ENCODE measurements at places on chromosomes 1 and 21.
A peak's percentile ranks its signal among the peaks of the same experiment; 100 is the strongest.

GRCh38 chr1:225485226-225485625 lies 57.4 kb upstream of the LBR start:
- no peak for DNase-seq

- DNase-seq = peak; percentile 23
These were observed at the start of gene GBP2 for GRCh38 chr1:89125913-89126580. Gene GBP2 (minus strand): TSS chr1:89126114. CDS start chr1:89121966, 4,148 bp downstream.

GRCh38 chr1:32786856-32787255 lies 30.3 kb downstream of the YARS1 start:
- DNase-seq = no peak

DNA sequence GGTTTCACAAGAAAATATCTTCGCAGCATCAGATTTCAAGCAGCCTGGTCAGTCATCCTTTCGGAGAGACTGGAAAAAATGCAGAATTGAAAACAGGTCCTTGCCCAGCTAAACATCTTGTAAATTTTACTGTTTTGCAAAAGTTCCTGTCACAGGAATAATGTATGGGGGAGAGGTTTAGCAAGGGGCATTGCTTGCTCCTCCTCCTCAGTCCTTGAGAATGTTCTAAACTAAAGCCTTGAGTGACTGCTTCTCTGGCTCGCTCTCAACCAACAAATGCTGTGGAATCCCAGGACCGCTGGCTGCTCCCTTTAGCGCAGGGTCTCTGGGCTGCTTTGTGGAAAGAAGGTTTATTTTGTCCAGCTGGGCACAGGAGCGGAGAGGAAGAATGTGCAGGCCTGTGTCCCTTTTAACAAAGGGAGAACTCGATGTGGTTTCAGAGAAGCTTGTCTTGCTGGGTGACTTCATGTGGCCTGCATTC lies 33.6 kb upstream of the FHAD1 start:
- no peak for DNase-seq

- no peak for DNase-seq
These were observed 24.2 kb upstream of the CTTNBP2NL start for GRCh38 chr1:112371775-112372174.

DNA sequence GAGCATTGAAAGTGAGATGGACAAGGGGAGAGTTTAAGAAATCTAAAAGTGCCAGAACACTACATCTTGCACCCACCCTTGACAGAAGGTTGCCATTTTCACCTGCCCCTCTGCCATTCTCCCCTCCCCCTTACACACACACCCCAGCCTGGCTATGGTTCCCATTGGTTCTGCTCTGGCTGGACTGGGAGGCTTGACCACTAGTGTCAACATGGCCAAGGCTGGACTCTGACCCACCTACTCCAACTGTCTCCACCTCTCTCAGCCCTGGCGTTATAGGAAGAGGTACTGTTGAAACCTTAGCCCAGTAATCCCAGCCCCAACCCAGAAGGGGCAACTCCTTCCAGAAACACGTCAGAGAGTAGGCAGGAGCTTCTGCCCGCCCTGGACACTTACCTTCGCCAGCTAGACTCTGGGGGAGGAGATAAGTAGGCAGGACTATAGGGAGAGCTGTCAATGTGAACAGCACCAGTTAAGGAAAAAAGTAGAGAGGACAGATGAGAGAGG lies 4.5 kb downstream of the CRTC2 start:
- no peak for DNase-seq

GRCh38 chr1:36303650-36304360 lies 2.4 kb upstream of the SH3D21 start:
- DNase-seq = no peak

- no peak for DNase-seq
These were observed 15.0 kb downstream of the HLX start for GRCh38 chr1:220894025-220894923.

DNA sequence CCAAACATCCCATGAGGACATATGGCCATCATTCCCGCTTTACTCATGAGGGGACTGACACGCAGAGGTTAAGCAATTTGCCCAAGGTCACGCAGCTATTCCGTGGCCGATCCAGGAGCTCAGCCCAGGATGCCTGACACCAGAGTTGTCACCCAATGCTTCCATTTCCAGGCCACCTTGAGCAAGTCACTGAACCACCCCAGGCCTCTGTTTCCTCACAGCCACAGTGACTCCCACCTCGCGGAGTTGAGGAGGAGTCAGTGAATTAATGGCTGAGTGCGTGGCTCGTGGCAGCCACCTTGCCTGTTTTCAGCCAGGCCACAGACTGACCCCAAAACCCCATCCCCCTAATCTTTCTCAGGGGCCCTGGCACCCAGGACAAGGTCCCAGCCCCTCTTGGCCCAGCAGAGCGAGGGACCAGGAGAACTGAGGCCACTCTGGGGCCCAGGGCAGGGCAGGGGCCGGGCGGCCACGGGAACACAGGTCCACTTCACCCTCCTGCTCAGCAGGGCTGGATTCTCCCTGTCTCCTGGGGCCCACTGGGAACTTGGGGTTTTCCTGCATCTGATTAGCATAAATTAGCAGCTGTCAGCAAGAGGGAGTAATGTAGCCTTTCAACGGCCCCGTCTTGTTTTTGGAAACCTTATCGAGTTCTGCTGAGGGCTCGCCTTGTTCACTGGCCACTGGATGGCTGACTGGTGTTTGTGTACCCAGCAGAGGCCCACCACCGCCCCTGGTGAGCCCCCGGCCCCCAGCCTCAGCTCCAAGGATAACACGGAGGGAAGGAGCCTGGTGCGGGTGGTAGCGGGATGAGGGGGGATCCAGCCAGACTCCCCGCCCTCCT lies 19.7 kb upstream of the LAPTM5 start:
- DNase-seq = no peak

- no peak for DNase-seq
These were observed 60.8 kb downstream of the LRRN2 start for GRCh38 chr1:204624631-204625216.

- DNase-seq = no peak
These were observed 132.7 kb downstream of the PLPPR4 start for GRCh38 chr1:99397029-99397428.

GRCh38 chr1:85278853-85279314 lies 2.5 kb upstream of the BCL10 start:
- DNase-seq = peak; percentile 39

- DNase-seq = no peak
These were observed 49.2 kb upstream of the TEKT2 start for GRCh38 chr1:36034692-36035091.

DNA sequence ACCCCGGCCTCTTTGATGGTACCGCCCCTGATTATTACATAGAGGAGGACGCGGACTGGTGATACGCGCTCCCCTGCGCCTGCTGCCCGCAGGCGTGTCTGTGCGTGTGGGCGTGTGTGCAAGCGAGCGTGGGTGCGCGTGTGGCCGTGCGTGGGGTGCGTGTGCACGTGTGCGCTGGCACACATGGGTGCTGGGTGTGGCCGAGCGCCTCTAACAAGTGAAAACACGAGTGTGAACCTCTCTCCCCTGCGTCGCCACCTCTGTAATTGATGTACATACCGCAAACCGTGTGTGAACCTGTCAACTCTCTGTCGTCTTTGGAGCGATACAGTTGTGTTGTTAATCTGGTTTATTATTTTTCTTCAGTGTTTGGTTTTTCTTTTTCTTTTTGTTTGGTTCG lies 87.8 kb upstream of the TMEM51 start:
- DNase-seq = no peak

DNA sequence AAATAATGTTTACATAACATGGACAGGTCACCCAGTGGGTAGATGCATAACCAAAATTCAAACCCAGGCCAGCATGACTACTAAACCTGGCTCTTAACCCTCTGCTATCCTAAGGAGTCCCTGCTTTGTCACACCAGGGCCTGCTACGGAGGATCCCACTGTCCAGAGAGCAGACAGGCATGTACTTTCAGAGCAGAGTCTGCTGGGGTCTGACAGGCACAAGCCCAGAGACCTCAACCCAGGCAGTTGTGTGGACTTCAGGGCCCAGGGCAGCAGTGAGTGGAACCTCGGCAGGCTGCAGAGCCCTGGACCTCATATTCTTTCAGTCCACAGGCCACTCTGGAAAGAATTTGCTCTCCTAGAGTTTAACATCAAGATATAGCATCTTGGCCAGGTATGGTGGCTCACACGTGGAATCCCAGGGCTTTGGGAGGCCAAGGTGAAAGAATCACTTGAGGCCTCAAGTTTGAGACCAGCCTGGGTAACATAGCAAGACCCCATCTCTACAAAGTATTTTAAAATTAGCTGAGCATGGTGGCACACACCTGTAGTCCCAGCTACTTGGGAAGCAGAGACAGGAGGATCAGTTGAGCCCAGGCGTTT lies 16.1 kb upstream of the S100A7 start:
- DNase-seq = no peak

- DNase-seq = peak; percentile 83
These were observed 3.0 kb downstream of the ZC3H12A start for GRCh38 chr1:37477198-37477931.

GRCh38 chr1:84427250-84428188 lies 29.2 kb downstream of the DNASE2B start:
- no peak for DNase-seq

DNA sequence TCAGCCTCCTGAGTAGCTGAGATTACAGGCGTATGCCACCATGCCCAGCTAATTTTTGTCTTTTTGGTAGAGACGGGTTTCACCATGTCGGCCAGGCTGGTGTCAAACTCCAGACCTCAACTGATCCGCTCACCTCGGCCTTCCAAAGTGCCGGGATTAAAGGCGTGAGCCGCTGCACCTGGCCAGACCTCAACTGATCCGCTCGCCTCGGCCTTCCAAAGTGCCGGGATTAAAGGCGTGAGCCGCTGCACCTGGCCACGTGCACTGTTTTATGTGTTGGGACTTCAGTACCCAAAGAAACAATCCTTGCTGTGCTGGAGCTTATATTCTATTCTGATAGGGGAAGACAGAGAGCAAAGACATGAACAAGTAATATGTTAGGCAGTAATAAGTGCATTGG lies 10.1 kb downstream of the TRAF5 start:
- no peak for DNase-seq

GRCh38 chr1:89295187-89295586 lies 22.5 kb upstream of the GBP5 start:
- DNase-seq = no peak

DNA sequence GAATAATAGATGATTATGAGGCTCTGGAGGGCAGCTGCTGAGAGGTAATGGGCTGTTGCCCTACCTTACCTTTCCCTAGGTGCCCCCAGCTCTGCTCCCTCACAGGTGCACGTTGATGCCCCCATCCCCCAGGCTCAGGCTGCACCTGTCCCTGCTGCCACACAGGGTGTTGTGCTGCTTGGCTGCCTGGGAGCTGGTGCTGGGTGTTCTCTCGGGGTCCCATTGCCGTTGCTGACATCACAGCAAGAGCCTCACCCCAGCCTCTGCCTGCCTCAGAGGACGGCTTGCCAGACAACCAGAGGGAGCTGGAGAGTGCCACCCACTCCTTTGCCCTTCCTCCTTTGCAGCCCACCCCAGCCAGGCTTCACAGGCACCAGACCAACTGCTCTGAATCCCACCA lies 31.4 kb upstream of the DMBX1 start:
- DNase-seq = no peak

DNA sequence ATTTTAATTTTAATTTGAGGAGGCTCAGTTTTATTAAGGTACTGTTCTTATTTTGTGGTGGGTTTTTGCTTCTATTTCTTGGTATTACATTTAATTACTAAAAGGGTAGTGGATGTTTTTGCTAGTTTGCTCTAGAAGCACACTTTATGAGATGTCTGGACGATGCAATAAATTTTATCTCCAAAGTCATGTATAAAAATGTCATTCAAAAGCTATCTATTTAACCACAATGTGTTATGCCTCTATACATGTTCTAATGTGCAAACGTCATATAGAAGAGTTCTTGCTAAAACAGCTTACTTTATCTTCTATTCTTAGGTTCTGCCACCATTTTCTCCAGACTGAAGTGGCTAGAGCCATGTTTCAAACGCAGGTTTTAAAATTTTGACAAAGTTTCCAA lies 12.9 kb upstream of the MPC2 start:
- DNase-seq = no peak

- no peak for DNase-seq
These were observed 68.0 kb downstream of the MEGF6 start for GRCh38 chr1:3543076-3544039.

DNA sequence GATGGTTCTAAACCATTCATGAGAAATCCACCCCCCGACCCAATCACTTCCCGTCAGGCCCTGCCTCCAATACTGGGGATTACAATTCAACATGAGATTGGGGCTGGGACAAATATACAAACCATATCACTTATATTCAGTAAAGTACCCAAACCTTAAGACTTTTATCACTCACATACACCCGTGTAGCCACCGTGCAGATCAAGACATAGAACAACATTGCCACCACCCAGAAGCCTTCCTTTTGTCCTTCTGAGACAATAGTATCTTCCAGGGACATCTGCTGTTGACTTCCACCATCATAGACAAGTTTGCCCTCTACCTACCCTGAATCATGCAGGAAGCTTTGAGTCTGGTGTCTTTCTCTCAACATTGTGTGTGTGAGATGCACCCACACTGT lies 37.5 kb downstream of the CLIC6 start:
- no peak for DNase-seq

DNA sequence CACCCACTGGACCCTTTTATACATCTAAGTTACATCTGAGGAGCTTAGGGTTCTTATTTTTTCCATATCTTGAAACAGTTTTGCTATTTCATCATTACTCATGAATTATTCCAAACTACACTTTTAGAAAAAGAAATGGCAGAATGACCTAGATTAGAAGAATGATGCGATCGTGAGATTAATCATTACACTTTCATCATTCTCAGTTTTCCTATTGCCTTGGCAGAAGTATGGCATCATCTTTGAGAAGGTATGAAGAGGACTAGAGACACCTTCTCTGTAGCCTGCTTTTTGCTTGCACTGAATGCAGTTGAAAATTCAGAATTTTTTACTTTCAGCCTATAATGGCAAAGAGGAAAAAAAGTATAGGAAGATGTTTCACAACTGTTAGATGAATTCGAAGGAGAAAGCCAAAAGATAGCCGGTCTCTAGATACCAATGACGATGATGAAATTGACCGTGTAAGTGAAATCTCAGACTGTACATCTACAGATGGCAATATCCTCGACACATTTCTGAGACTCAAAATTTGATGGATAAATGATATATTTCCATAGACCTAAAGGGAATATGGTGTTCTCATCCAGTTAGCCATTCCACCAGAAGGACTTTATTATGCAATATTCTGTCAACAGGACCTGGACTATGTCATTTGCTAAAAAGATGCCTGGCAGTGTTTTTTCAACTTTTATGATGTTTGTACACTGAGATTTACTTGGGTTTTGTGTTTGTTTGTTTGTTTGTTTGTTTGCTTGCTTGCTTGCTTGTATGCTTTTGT lies 191.8 kb downstream of the TOMM20 start:
- no peak for DNase-seq

DNA sequence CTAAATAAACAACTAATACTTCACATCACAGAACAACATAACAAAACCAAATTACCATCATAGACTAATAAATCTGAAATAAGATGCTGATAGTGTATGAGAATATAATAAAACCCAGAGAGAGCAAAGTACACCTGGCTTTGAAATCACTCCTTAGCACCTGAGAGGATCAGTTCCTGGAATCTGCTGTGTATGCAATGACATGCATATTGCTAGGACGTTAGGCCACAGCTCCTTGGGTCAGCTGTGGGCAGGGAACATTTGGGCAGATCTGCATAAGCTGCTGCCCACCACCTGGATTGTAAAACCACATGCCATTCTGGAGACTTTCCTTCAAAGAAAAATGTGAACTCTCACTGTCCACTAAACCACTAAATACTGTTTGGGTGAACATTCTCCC lies 81.1 kb downstream of the NR5A2 start:
- DNase-seq = no peak

- no peak for DNase-seq
These were observed 34.6 kb upstream of the PLEKHO1 start for GRCh38 chr1:150115121-150115520.

GRCh38 chr1:1264868-1265272 lies 8.8 kb downstream of the UBE2J2 start:
- no peak for DNase-seq

- no peak for DNase-seq
These were observed 81.0 kb upstream of the AKT3 start for GRCh38 chr1:243930822-243931671.

All from stimulated activated CD4-positive, alpha-beta T cell treated with anti-CD3 and anti-CD28 coated beads, Interleukin-1b, Interleukin-23, amount 100 ng/mL, for 4 hours (primary cell).